ENCODE measurements at places on chromosomes 13 and 19.

DNA sequence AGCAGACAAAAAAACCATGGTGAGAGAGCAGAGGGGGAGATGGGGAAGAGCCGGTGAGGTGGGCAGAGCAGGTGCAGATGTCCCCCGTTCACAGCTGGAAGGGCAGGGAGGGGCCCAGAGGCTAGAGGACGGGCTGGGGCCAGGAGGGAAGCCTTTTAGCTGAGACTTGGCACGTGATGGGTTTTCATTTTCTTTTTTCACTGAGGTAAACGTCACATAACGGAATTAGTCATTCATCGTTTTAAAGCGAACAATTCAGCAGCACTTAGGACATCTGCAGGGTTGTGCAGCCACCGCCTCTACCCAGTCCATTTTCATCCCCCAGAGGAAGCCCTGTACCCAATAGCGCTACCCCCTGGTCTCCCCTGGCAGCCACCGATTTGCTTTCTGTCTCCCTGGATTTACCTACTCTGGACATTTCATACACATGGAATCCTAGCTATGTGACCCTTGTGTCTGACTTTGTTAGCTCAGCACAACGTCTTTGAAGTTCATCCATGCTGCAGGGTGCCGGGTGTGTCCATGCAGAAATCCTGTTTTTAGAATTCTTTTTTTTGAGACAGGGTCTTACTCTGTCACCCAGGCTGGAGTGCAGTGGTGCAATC lies 16.0 kb upstream of the EMC10 start:
- peak; percentile 39 for DNase-seq

DNA sequence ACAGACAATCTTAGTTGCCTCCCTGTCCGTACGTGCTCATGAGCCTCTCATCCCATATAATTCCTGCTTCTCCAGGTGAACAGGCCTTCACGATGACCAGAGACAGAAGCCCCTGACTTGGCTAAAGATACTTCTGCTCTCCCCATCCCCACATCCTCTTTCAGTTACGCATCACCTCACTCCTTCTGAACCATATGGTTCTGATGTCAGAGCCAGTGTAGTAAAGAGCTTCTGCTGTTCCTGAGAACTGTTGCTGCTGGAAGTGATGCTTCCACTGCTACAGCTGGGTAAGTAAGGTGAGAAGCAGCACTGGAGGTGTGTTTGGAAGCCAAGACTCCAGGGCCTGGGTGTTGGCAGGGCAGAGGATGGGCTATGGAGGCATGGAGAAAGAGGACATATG lies 12.9 kb downstream of the SIGLECL1 start:
- no peak for DNase-seq

- no peak for DNase-seq
Observed at GRCh38 chr13:42113478-42113877, 65.0 kb downstream of the DGKH start.

- no peak for DNase-seq
Observed at GRCh38 chr19:32041681-32042292, 303.6 kb upstream of the ZNF507 start.

DNA sequence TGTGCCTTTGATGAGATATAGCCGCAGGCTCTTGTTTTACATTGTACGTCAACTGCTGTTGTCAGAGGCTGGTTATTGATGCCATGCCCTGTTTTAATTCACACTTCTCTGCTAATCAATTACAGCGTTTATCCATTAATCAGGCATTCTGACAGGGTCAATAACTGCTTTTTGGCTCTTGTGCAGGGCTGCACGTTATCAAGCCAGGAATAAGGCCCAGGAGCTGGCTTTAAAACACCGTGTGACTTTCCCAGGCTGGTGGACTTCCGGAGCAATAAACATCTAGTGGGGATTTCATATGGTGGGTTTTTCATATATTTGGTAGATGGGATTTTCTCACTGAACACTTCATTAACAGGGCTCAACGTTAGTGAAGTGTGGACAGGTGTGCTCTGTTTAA lies 221.7 kb downstream of the TM9SF2 start:
- DNase-seq = no peak

GRCh38 chr19:50515168-50515561 lies 1.5 kb upstream of the ASPDH start:
- no peak for DNase-seq

- DNase-seq = no peak
Observed at GRCh38 chr19:18762125-18763023, 28.7 kb downstream of the COMP start.

DNA sequence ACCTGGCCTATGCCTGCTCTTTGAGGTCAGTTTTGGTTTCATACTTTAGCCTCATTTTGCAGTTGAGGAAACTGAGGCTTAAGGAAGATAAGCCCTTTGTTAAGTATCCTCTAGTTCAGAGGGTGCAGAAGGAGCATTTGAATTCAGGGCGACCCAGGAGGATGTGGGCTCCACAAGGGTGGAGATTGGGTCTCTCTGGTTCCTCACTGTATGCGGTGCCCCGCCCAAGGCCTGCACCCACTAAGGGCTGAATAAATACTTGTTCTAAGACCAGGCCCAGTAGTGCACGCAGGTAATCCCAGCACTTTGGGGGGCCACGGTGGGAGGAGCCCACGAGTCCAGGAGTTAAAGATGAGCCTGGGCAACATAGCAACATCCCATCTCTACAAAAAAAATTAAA lies 768 bp upstream of the SLC44A2 start:
- no peak for DNase-seq

DNA sequence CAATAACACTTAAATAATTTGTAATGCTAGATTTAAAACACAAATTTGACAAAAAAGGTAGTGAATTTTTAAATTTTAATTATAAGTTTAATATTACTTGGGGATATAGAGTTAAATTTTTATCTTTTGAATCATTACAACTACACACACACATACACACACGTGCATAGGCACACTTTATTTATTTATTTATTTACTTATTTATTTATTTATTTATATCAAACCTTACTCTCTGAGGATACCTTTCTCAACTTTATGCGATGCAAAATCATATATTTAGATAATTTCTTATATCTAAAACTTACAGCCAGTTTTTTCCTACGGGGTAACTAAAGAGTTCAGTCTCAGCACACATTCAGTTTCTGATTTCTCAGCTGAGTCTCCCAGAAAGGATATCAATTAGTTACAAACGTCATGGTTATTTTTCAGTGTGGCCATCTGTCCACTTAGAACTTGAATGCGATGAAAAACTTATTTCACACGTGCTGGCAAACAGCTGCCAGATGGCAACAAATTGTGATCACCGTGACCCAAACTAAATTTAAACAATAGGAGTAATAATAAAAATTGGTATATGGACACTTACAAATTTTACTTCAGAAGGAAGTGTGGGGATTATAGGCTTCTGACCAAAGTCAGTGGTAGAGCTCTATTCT lies 683.1 kb upstream of the PRR20A start:
- no peak for DNase-seq

DNA sequence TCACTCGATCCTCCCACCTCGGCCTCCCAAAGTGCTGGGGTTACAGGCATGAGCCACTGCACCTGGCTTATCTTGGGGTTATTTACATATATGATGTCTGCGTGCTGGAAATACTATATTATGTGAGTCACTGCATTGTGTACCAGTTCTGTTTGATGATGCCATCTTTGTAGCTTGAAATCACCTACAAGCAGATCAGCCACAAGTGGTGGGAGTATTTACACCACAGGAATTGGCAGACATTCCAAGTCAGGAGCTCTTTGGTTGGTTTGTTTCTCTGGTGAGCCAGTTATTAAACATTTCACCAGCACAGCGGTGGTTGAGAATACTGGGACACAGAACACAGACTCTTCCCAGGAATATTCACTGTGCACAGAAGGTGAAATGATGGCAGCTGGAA lies 4.5 kb upstream of the TIMM44 start:
- DNase-seq = no peak

DNA sequence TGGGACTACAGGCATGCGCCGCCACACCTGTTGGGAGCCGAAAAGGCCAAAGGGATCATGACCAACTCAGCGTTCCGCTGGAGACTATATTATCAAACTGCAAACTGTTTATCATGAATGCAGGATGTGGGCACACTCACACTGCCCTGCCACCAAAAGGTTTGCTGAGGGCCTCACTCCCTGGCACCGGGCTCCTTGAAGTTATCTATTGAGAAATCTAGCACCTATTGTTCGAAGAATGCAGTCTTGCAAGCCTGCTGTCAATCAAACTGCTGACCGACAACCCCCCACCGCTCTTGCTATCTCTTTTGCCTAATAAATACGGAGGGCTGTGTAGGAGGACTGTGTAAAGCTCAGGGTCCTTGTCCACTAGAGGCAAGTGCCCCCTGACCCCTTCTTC lies 5.2 kb upstream of the ZNF836 start:
- DNase-seq = no peak

GRCh38 chr13:52808842-52809219 lies 39.6 kb downstream of the PCDH8 start:
- DNase-seq = no peak

DNA sequence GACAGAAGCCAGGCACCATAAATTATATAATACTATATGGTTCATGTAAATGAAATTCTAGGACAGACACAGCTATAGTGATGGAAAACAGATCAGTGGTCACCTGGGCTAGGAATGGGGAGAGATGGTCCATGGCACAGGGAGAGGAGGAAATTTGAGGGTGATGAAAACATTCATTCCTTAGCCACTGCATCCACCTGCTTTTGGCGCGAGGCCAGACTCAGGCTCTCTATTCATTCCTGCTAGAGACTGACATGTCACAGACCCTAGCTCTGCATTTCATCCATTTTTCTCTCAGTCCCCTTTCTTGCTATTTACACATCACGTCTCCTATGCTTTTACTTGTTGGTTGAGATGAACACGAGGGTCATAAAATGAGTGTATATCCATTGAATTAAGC lies 628.3 kb upstream of the SLC10A2 start:
- DNase-seq = no peak

DNA sequence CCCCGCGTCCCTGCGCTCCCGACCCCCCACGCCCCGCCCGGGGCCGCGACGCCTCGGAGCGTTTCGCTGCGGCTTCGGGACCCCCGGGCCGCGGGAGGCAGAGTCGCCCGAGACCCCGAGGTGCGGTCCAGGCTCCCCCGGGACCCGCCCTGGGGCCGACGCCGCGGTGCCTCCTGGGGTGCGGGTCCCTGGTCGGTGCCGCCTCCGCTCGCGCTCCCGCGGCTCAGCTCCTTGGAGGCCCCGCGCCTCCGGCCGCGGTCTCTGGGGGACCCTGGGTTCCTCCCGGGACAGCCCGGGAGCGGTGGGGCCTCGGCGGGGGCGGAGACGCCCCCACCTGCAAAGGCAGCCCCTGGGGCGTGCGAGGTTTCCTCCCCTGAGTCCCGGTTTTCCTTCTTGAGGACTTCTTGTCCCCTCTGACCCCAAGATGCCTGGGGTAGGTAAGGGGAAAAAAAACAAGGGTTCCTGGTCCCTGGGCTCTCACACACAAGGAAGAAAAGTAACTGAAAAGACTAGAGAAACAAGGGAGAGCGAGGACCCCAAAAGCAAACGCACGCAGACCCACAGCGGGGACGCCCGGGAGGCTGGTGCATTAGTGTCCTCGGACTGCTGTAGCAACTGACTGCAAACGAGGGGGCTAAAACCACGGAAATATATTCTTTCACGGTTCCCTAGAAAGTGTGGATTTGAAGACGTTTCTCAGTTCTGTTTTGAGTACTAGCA lies 740 bp downstream of the ZNF555 start:
- no peak for DNase-seq

DNA sequence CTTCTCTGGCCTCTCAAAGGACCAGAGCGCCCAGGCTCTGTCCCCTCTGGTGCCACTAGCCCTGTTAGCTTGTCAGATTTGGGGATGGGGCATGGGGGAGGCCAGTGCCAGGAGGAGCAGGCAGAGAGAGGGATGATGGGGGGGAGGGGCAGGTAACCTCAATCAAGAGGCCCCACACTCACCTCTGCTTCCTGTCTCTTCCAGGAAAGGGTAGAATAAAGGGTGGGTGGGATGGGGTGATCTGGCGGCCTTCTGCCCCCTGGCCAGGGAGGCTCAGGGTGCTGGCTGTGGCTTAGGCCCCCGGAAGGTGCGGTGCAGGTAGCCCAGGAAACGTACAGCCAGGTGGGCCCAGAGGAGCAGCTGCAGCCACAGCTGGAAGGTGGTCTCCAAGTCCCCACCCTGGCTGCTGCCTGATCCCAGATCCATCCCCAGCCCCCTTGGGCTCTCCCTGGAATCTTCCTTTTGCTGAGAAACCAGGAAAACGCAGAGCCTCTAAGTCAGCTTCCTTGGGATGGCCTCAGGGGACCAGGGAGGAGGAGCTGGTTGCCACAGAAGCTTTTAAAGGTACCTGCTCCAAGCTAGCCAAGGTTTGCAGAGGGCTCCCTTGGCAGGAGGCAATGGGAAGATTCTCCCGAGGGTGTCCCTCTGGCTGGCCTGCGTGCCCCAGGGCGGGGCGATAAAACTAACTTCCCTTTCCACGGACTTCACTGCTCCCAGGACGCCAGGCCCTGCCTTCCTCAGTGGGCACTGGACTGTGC lies 5.3 kb downstream of the PRKACA start:
- no peak for DNase-seq

GRCh38 chr13:19601749-19602725 lies 31.4 kb upstream of the MPHOSPH8 start:
- DNase-seq = no peak

DNA sequence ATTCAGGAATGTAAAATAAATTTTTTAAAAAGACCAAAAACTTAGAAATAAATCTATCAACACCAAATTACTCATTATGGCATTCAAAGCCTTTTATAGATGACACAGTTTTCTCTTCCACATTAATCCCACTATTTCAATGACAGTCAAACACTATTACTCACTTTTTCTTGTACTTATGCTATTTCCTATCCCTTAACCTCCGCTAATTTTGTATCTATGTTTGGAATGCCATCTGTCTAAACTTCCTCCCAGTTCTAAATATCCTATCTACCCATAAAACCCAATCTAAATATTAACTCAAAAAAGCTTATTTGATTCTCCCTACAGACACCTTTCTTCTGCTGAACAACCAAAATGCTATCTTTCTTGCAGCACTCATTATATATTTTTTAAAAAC lies 203.5 kb downstream of the ENOX1 start:
- DNase-seq = no peak

GRCh38 chr19:47471733-47472457 lies at the start of gene SLC8A2:
Gene SLC8A2, minus strand, starts transcription at chr19:47471893. Its CDS starts 5,490 bp downstream, at chr19:47466403.
- DNase-seq = no peak

DNA sequence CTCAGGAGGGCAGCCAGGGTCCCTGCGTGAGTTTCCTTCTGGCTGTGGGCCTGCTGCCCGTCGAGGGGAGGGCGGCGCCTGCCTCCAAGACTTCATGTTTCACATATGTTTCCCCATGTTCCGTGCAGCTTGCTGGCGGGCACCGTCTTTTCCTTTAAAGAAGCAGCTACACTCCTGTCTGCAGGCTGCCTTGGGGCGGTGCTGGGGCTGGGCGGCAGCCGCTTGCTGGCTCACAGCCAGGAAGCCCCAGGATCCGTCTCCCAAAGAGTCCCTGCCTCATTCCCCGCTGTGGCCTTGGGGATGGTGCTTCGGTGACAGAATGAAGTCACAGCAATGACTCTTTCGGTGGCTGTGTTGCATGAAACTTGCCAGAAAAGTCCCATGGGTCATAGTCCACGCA lies 24.9 kb downstream of the PIAS4 start:
- no peak for DNase-seq

DNA sequence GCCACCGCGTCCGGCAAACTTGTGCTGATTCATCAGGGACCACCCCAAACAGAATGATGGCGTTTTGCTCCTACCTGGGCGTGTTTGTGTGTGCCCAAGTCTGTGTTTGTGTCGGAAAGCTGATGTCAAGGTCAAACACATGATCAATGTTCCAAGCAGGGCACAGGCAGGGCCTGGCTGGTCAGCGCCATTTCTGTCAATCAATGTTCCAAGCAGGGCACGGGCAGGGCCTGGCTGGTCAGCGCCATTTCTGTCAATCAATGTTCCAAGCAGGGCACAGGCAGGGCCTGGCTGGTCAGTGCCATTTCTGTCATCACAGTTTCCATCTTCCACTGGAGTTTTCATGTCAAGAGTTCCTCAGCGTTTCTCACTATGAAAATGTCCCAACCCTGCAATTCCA lies 14.9 kb upstream of the GRTP1 start:
- no peak for DNase-seq
